Effector memory CD8-positive, alpha-beta T cell (primary cell): ENCODE measurements at places on chromosomes 2 and 18.

DNA sequence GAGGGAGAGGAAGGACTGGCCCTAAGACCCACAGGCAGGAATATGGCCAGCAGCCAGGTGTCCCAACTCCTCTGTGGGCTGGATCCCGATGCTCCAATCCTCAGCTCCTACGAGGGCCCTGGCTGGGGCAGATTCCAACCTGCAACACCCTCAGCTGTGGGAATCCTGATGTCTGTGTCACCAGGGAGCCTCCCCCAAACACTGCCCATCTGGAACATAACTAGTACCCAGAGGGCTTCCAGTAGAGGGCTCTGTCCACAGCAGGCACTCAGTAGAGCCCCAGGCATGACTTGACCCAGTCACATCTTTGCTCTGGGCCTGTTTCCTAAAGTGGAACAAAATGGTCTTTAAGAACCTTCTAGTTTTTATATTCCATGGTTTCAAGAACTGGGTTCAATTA, 20.6 kb upstream of the LOXHD1 start:
- DNase-seq = no peak

GRCh38 chr2:70999362-70999761, 4.7 kb upstream of the TEX261 start:
- DNase-seq = no peak

- no peak for DNase-seq
Measured at GRCh38 chr2:161172901-161173540, 12.8 kb downstream of the TANK start.

GRCh38 chr18:54948350-54948837, 10.9 kb downstream of the CCDC68 start:
- no peak for DNase-seq

GRCh38 chr2:105926960-105927678, 182.4 kb downstream of the NCK2 start:
- peak; percentile 13 for DNase-seq

DNA sequence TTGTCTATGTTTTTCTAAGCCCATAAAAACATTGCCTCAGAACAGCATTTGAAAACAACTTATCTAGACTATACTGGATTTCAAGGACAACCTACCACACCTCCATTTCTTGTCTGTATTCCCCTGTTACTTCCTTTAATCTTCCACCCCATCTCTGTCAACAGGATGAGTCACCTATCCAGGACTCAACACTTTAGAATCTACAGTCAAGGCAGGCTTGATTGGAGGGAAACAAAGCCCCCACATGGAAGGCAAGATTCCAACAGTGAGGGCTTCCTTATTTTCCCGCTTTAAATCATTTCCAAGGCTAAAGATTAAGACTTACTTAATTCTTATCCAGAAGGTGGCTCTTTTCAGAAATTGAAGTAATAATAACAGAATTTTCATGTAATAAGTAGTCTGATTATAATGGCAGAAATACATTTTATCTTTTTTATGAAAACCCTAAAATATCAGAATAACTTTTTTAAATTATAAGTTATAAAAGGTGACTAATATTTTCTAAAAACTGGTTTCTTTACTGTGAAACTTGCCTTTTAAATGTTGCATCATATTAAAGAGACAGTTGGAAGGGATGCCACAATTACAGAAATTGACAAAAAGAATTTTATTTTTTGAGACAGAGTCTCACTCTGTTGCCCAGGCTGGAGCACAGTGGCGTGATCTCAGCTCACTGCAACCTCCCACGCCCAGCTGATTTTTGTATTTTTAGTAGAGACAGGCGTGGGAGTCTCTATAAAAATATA, 138.7 kb upstream of the CCDC150 start:
- DNase-seq = no peak

DNA sequence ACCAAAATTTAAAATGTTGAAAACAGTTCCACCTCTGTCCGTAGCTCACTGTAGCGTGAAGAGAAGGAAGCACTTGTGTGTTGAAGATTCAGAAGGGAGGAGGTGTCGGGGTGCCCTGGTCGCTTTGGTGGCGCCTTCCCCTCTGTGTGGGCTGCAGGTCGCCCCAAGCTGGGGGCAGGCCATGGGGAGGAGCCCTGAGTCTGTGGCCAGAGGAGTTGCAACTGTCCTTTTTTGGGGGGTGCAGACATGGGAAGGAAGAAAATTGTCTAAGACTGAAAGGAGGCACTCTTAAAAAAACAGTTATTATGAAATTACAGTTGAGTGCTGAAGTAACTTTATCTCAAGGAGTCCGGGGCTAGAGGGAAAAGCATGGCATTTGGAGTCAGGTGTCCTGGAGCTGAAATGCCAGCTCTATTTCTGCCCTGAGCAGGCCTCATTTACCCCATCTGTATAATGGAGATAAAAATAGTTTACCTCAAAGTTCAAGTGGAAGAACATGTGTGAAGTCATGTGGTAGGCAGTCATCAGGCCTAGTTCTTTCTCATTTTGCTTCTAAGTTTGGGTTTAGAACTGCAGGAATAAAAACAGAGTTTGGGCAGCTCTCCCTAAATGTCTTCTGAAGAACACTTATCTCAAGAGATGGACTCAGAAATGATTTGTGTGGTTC, 82.1 kb downstream of the RNF144A start:
- no peak for DNase-seq

DNA sequence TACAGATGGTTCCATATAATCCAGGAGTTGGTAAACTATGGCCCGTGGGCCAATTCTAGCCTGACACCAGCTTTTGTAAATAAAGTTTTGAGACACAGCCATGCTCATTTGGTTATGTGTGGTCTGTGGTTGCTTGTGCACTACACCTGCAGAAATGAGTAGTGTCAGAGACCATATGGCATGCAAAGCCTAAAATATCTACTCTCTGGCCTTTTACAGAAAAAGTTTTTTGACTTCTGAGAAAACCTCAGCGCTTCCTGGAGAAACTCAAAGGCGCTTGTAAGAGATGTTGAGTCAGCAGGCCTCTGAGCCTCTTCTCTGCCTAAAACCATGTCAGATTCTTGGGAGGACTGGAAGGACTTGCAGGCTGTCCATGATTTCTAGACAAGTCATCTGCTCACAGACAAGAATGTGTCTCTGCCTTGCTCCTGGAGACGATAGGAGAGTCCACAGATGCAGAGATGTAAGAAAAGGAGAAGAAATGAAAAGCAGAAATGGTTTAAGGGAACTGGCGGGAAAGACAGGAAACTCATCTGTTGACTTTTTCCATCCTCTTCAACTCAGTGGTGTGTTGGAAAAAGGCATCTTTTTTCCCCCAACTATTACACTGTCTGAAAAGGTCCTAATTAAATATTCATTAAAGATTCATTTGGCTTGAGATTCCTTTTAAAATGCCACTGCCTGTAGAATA, 5.2 kb downstream of the TTC39C start:
- DNase-seq = peak; percentile 33

GRCh38 chr2:70083344-70084156, 3.7 kb upstream of the PCBP1 start:
- no peak for DNase-seq

DNA sequence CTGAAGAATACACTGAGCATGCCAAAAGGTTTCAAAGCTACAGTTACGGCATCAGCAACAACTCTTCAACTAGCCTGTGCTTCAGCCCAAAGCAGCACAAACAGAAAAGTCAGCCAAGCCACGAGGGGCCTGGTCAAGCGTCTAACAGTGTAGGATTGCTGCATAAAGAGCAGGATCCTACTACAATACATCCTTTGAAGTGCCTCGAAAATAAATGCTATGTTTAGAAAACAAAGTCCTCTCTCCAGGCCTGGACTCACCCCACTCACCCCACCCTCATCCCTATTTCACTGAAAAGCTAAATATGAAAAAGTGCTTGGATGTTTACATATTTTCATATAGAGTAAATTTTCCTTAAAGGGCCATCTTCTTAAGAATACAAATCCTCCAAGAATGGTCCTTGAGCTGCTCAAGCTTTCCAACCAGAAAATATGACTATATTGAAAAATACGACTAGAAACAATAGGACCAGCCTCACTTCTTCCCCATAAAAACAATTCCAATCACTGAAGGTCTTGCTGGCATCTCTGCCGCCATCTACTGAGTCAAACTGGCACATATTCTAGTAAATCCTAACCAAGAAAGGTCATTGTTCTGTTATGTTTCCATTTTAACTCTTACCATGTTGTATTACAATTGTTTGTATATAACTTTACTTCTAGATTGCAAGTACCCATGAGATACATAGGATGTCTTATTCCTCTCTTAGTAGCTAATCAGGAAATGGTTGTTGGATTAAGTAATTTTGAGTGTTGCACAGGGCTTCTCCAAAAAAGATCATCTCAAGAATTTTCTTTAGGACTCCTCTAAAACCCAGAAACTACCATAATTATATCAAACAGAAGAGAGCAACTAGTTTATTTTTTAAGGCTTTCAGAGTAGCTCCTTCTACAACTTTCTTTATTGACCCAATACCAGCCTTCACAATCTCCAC, 63.6 kb downstream of the CLHC1 start:
- peak; percentile 15 for DNase-seq

- DNase-seq = no peak
Measured at GRCh38 chr2:7356909-7357584, 439.8 kb downstream of the RNF144A start.

DNA sequence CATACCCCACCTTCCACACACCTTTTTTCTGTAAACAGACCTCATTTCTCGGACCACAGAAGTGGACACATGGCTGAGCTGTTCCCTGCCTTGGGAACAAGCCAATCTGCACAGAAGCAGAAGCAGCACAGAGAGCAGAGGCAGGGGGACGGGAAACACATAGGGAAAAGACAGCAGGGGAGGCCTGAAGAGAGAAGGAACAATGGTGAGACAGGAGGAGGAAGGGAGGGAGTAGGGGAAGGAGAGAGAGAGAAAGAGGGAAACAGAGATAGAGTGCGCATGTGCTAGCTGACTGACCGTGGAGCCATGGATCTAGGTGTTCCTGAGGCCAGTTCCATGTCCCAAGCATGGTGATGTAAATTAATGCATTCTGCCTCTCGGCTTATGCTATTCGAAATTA, 119.7 kb downstream of the NOL10 start:
- no peak for DNase-seq

DNA sequence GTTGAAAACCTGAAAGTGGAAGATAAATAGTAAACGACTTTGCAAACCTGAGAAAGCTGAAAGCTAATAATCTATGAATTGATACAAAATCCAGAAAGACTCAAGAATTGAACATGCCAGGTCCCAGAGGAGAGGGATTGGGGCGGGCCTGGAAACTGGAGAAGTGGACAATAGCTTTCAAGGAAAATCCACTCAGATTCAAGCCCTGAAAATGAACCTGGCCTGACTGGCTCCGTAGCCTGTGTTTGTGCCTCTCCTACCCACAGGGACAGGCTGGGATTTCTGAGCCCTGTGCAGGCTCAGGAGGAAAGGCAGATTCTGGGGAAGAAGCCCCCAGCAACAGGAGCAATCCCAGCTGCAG, 274.8 kb upstream of the HS6ST1 start:
- no peak for DNase-seq

DNA sequence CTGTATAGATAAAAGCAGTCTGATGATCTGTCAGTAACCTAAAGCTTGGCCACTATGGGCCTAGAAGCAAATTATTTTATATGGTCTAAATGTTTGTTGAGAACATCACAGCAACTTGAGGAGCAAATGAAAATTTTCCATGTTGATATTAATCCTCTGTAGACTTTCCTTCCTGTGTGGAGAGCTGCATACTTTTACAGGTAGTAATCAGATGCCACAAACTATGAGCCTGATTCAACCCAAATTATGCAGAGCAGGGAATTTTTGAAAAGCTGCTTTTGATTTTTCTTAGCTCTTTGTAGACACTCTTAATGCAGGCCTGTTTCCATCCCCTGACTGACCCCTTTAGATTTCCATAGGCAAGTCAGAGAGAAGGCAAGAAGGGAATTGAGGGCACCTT, 17.3 kb downstream of the PAX3 start:
- DNase-seq = no peak

DNA sequence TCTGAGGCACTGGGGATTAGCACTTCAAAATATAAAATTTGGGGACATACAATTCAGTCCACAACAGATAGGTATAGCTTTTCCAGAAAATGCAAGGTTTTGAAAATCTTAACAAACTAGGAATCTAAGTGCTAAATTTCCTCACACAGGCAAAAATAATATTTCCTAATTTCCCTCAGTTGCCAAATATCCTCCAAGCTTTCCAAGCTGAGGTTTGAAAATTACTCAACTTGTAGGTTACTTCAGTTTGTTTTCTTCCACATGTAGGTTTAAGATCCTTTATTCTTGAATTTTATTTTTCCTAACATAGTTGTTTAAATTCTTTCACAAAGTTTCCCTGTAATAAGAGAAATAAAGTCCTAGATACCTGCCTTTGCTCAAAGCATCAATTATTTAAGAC, 192.9 kb upstream of the NRXN1 start:
- no peak for DNase-seq

- DNase-seq = no peak
Measured at GRCh38 chr2:230412371-230412711, 3.7 kb upstream of the SP100 start.

GRCh38 chr2:29061176-29061575, 13.1 kb downstream of the PCARE start:
- no peak for DNase-seq
